Activated naive CD4-positive, alpha-beta T cell treated with anti-CD3 and anti-CD28 coated beads, Interleukin-2, amount 50 U/mL, for 72 hours (primary cell): ENCODE measurements at places on chromosomes 5 and 9. TPM values are rescaled to one million over a fixed set of nuclear protein-coding genes. Genes with fewer than 3 reads are reported as not detected.

- no peak for DNase-seq
Observed at GRCh38 chr9:104177003-104177611, 83.0 kb downstream of the SMC2 start.

- peak; percentile 56 for DNase-seq
Observed at GRCh38 chr5:132011622-132012343, at the start of gene ACSL6. Gene ACSL6 (minus strand): TSS chr5:132011658. CDS start chr5:132011553, 105 bp downstream.

GRCh38 chr5:179171251-179171815 is 111.2 kb downstream of the ZNF354C start:
- no peak for DNase-seq

- DNase-seq, result no peak
Observed at GRCh38 chr9:94014066-94014654, 59.0 kb upstream of the BARX1 start.

DNA sequence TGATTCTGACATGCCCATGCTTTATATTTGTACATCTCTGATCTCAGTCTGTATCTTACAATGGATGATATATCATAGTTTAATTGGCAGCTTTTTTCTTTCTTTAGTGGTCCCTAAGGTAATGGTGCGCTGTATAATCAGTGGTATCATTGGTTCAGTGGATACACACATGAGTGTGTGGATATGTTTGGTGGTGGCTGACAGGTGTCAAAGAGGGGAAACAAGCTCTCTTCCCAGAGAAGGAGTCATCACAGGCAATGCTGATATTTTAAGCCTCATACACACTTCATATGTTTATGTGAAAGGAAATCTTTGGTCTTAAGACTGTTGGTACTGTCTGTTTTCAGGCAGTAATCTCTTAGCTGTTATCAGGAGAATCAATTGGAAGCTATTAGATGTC is 52.1 kb upstream of the KIAA1958 start:
- no peak for DNase-seq

DNA sequence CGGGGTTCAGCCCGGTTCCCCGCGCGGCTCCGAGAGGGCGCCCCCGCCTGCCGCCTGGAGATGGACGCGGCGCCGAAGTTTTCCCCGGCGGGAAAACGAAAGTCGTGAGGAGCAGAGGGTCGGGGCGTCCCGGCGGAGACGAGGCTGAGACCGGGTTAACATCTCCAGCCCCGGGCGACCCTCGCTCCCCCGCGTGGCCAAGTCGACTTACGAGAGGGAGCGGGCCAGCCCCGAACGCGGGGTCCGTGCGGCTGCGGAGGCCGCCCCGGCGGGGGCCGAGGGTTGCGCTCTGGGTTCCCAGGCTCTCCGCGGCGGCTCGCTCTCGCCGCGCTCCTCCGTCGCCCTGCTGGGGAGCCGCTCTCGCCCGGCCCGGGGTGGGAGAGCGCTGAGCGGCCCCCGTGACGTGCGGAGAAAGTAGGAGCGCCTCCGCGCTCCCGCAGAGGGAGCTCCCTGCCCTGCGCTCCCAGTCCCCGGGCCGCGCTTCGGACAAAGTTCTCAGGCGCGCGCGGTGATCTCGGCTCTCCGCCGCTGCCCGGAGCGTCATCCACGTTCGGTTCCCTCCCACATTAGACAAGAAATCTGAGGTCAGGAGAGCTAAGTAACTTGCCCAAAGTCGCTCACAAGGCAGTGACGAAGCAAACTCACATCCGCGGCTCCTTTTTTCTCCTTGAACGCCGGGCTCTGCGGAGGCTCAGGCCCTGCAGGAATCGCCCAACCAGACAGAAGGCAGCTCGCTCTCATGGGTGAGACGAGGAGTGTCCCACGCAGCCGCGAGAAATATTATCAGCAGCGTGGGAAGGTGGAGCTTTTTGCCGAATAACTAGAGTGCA is 1.2 kb upstream of the GCNT4 start:
- peak; percentile 79 for DNase-seq

DNA sequence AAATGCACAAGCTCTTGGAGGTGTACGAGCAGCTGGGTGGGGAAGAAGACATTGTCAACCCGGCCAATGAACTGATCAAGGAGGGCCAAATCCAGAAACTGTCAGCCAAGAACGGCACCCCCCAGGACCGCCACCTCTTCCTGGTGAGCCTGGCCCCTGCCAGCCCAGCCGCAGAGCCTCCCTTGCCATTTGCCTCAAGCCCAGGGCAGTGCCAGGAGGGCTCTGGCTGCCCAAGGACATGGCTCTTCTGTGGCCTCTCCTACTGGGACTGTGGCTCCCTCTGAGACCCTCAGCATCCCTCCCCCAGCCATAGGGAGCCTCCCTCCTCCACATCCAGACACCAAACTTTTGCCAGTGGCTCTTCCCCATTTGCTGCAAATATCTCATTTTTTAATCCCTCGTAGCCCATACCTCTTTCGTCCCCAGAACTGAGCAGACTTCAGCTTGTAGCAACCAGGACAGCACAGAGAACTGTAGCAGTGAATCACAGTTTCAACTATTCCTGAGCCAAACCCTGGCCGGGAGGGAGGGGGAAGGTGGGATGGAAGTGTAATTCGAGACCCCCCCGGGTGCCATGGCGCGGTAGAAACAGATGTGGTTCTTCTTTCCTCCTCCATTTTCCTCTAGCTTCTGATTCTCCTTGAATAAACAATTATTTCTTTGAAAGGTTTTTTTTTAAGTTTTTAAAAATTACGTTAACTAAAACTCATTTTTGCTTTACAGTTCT is 44.5 kb upstream of the SUSD3 start:
- DNase-seq, result no peak

DNA sequence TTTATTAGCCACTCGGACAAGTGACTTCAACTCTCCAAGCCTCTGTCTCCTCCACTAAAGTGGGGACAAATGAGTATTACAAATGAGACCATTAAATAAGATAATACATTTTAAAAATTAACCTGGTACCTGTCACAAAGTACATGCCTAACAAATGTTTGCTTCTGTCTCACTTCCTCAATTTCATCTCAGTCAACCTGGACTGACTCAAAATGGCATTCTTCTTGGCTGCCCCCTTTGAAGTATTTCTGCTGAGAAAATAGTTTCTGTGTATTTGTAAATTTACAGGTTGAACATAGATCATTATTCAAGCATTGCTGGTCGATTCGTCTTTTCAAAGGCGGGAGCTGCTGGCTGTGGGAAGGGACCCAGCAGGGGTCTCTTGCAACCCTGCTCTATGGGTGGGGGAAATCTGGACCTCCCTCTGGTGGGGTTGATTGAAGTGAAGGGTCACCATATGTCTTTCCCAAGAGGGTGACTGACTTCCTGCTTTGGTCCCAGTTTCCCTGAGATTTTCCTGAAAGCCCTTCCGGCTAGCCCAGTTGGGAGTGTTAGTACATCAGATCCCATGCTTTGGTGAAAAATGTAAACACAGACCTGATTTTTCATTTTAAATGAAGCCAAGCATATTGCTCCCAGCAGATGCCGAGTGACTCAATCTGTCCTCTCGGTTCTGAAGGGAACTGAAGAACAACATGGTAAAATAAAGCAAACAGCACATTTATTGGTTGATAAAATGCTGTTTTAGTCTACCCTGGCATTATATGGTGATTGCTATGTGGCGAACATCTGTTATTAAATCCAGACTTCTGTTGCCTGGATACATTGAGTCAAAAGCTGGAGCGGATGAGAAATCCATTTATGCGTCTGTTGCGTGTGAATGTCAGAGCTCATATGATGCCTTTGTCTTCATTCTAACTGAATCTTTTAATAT is 73.0 kb downstream of the KCNIP1 start:
- no peak for DNase-seq

DNA sequence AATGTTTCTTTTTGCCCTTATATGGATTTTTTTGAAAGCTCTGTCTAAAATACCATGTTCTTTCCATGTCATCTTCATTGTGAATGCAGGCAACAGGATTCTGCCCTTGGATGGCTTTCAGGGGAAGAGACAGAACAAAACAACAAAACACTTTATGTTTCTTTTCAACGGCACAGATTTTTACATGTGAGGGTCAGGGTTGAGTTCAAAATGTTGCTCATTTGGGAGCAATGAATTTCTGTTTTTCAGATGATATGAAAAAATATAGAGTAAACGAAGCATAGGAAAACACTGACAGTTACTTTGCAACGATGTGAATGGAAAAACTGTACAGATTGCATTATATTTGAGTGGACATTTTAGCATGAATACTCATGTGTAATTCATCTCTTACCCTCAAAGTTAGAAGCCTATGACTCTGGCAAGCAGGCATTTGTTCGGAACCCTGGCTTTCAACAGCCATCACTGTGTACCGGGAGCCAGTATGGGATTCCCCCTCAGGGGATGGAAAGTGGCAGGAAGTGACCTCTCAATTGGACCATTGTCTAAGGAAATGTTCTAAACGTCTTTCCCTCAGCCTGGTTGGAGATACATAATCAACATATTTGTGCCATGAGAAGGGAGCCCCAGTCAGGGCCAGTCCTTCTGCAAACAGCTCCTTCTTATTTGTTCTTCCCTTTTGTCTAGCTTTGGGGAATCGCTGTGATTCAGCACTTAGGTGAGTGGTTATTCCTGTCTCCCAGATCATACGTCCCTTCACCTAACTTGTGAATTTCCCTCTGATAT is 153.9 kb upstream of the MEF2C start:
- DNase-seq, result no peak

- DNase-seq, result no peak
Observed at GRCh38 chr5:139924294-139925215, 118.5 kb downstream of the NRG2 start.

DNA sequence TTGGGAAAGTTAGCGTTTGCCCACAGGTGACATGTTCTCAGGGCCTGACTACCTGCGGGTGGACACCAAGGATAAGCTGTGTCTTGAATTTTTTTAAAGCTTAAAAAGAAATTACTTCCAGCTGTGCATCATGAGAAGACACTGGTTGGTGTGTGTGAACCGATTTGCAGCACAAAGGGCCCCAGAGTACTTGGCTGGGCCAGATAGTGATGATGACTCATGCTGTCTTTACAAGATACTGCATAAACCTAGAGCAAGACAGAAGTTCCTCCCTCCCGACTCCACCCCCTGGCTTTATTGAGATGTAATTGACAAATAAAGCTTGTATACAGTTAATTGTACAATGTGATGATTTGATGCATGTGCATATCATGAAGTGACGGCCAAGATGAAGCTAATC is 212.8 kb downstream of the NXNL2 start:
- DNase-seq, result no peak

DNA sequence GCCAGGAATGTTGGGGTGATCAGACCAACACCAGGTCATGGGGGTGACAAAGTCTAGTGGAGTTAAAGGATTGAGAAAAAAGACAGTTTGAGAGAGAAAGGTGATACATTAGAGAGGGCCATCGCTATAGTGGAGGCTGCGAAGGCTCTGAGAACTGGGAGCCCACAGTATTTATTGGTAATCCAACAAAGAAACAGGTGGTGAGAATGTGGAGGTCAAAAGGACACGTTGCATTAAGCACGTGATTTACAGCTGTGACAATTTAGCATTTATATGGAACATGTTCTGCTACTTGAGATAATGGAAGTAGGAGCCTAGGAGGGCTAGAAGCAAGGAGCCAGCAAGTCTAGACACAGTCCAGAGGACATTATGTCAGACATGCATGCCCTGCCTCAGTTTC is 2086.5 kb upstream of the C9orf72 start:
- no peak for DNase-seq

DNA sequence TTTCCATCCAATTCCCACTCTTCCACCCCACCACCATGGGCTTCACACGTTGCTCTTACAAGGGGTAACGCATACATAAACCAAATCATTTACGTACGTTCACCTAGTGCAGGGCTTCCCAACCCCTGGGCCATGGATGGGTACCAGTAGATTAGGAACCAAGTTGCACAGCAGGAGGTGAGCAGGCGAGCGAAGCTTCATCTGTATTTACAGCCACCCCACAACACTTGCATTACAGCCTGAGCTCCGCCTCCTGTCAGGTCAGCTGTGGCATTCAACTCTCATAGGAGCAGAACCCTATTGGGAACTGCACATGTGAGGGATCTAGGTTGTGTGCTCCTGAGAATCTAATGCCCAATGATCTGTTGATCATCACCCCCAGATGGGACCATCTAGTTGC is 82.3 kb downstream of the CEMIP2 start:
- DNase-seq, result no peak

DNA sequence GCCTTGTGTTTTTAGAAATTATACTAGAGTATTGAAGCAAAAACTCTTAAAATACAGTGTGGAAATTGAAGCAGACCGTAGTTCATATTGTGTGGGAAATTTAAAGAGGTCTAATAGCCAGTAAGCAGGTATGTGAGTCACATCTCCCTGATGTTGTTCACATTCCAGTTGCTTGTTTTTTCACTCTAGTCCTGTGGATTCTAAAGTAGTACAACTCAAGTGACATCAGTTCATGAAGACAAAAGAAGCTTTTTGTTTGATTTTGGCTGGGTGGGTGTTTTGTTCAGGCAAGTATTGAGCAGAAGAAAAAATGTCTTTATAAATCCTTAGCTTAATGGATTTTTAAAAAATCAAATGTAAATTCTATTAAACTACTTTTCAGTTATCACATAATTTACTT is 216.2 kb downstream of the MAN2A1 start:
- DNase-seq, result no peak

- no peak for DNase-seq
Observed at GRCh38 chr9:134247918-134248631, 78.2 kb upstream of the RXRA start.

GRCh38 chr9:89493671-89494070 is 4.2 kb downstream of the SEMA4D start:
- DNase-seq, result no peak

DNA sequence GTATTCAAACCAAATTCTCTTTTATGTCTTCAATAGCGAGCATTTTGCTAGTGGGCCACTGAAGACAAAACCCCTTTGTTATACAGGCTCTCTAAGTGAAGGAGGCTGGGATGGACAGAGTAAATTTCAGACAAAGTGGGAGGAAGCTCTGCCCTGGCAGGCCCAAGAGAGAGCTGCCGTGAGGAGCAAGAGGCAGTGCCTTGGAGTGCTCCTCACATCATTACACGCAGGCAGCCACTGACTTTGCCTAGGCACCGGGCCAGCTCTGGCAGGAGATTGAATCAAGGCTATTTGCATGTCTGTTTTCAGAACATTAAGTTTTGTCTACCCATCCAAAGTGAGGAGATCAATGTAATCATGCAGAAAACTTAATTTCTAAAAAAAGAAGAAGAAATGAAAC is 167.7 kb downstream of the CCDC192 start:
- DNase-seq, result no peak

GRCh38 chr9:132901858-132902831 is 23.4 kb downstream of the SPACA9 start:
- peak; percentile 81 for DNase-seq

GRCh38 chr9:89880721-89881120 is 275.9 kb downstream of the GADD45G start:
- no peak for DNase-seq

GRCh38 chr9:5110867-5111681 is 74.4 kb downstream of the INSL6 start:
- no peak for DNase-seq

Gene HSPA5
- 120 TPM for total RNA-seq

Gene PHF24
- total RNA-seq, result 0.09 TPM

Gene GPR151
- not detected for total RNA-seq

Gene GCNT4
- 2.8 TPM for total RNA-seq

Gene FAM170A
- total RNA-seq, result not detected

Gene RFESD
- total RNA-seq, result 8.9 TPM

Gene RASGRF2
- 14.5 TPM for total RNA-seq

Gene SPINK4
- total RNA-seq, result not detected

Gene PHF19
- total RNA-seq, result 312 TPM

Gene SPATA31D4
- not detected for total RNA-seq

Gene HAVCR2
- total RNA-seq, result 34.4 TPM

Gene PCDHA1
- not detected for total RNA-seq
